Choroid plexus epithelial cell (primary cell): ENCODE measurements at places on chromosomes 4 and X.

DNA sequence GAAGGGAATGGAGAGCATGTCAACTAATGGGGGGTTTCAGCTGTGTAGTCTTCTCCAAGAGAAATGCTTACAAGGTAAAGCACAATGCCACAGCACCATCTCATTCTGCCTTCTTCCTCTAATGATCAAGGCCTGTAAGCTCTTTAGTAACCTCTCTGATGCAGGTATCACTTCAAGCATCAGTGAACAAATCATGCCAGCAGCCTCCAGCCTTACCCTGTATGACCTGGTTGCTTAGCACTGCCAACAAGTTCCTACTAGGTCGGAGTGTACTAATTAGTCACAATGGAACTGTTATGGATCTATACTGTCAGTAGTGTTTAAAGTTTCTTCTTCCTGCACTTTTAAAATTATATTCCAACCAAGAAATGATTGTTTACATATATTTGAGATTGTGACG, 197.7 kb downstream of the GRID2 start:
- no peak for DNase-seq

- DNase-seq, result no peak
Observed at GRCh38 chr4:71201057-71201456, 137.8 kb upstream of the SLC4A4 start.

- peak; percentile 8 for DNase-seq
Observed at GRCh38 chr4:8079031-8079885, 79.4 kb downstream of the ABLIM2 start.

DNA sequence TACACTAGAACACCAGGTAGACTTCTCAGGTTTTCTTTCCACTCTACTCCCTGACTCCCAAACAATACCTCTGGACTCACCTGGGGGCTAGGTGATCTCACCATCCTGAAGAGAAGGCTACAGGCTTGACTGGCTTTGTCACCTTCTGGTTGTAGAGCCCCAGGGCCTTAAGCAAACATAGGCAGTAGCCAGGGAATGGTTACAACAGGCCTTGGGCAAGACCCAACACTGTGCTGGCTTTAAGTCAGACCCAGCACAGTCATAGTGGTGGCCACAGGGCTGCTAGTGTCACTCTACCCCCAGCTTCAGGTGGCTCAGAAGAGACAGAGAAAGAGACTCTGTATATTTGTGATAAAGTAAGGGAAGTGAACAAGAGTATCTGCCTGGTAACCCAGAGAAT, 118.1 kb upstream of the EMCN start:
- no peak for DNase-seq

- DNase-seq, result no peak
Observed at GRCh38 chr4:25803720-25804225, 59.0 kb downstream of the SEL1L3 start.

GRCh38 chrX:84363051-84363450, 139.2 kb downstream of the HDX start:
- no peak for DNase-seq

GRCh38 chrX:134371133-134371532, 88.8 kb upstream of the HPRT1 start:
- no peak for DNase-seq

- DNase-seq, result no peak
Observed at GRCh38 chrX:72028701-72029470, 102.8 kb downstream of the RTL5 start.

- no peak for DNase-seq
Observed at GRCh38 chr4:35836596-35836995, 407.7 kb downstream of the ARAP2 start.

DNA sequence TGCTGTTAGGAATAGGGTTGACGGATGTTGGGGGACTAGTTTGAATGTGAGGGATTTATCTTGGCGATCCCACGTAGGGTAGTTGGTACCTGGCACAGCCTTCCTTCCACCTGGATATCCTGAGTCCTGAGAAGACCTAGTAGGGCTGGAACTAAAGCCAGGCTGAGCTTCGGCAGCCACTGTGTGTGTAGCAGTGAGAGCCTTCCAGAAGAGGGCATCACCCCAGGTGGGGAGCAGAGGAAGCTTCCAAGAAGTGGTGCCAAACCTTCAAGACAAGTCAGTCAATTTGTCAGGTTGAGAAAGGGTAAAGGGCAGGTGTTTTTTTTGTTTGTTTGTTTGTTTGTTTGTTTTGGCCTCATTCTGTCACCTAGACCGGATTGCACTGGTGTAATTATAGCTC, 1.2 kb upstream of the FGFBP2 start:
- DNase-seq, result no peak

GRCh38 chrX:72621625-72622485, 49.2 kb upstream of the HDAC8 start:
- peak; percentile 40 for DNase-seq

GRCh38 chr4:85302756-85303155, 172.2 kb upstream of the ARHGAP24 start:
- DNase-seq, result no peak

DNA sequence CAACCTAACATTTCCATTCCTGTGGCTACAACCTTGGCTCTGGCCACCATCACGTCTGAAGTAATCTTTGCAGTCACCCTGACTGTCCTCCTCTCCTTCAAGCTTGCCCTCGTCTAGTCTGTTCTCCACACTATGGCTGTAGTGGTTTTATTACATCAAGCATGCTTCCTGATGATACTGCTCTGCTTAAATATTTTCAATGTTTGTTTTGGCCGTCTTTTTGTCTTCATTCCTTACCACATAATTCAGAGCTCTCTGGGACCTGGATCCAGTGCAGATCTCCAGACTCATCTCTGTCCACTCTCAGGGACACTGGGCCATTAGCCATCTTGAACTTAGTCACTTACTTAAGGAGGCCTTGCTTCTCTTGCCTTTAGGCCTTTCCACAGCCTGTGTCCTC, 27.7 kb upstream of the FREM3 start:
- peak; percentile 67 for DNase-seq

DNA sequence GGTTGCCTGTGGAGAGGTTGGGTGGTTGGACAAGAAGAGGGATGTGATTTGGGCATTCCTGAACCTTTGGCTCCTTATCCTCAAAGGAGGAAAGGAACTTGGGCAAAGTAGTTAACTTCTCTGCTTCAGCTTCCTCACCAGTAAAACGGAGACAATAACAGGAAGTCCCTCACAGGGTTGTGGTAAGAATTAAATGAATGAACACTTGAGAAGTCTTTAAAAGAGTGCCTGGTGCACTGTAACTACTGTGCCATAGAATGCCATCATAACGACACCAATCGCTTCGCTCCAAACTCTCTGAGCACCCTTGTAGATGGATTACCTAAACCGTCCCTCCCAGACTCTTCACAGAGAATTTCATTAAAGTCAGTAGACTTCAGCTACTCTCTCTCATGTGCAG, 10.5 kb downstream of the ZCCHC18 start:
- DNase-seq, result no peak

- DNase-seq, result peak; percentile 89
Observed at GRCh38 chrX:155027509-155028066, 944 bp downstream of the FUNDC2 start.

- peak; percentile 1 for DNase-seq
Observed at GRCh38 chrX:41963348-41963747, 40.0 kb upstream of the CASK start.

DNA sequence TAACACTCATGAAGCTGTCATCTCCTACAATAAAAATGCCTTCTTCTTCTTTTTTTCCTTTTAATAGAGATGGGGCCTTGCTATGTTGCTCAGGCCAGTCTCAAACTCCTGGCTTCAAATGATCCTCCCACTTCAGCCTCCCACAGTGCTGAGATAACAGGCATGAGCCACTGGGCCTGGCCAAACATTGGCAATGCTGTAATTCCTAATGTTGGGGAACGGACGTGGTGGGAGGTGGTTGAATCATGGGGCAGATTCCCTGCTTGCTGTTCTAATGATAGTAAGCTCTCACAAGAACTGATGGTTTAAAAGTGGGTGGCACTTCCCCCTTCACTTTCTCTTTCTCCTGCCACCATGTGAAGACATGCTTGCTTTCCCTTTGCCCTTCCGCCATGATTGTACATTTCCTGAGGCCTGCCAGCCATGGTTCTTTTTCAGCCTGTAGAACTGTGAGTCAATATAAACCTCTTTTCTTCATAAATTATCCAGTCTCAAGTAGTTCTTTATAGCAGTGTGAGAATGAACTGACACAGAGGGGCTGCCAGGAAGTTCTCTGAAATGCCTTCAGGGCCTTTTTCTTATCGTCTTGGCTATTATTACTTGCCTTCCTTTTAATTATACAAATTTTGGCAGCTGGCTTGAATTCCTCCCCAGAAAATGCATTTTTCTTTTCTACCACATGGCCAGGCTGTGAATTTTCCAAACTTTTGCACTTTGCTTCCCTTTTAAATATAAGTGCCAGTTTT, 93.0 kb downstream of the CENPC start:
- DNase-seq, result no peak

DNA sequence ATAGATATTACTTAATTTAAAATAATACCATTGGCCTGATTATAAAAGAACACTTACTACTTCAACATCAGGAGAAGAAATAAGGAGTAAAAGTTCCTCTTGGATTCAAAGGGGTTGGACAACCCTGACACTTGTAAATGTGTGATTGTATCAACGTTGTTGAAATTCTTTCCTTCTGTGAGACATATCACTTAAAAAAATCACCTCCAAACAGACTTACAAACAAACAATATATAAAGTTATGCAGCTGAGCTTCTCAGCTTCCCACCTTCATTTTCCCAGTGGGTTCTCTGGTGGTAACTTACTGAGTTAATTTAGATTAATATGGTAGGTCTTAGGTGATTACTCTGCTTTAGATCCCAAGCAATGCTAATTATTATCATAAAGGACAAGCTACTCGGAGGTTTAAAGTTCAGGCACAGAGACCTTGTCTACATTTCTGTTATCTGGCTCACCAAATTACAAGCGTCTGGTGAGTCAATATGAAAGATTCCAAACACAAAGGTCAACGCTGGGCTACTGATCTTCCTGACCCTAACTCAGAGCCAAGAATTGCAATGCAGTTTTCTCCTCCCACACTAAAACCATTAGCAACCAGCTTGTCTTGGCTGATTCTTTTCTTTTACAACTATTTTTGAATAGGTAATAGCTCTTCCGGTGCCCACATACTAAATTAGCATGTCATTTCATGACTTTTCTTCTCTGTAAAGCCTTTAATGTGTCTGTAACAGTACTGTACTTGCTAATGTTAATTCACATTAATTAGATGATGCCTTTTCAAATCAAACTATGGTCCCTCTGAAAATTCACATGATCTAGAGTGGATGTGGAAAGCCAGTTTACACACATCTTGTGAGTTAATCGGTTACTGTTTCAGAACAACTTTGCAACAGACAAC, 157.6 kb downstream of the RASL11B start:
- peak; percentile 83 for DNase-seq

DNA sequence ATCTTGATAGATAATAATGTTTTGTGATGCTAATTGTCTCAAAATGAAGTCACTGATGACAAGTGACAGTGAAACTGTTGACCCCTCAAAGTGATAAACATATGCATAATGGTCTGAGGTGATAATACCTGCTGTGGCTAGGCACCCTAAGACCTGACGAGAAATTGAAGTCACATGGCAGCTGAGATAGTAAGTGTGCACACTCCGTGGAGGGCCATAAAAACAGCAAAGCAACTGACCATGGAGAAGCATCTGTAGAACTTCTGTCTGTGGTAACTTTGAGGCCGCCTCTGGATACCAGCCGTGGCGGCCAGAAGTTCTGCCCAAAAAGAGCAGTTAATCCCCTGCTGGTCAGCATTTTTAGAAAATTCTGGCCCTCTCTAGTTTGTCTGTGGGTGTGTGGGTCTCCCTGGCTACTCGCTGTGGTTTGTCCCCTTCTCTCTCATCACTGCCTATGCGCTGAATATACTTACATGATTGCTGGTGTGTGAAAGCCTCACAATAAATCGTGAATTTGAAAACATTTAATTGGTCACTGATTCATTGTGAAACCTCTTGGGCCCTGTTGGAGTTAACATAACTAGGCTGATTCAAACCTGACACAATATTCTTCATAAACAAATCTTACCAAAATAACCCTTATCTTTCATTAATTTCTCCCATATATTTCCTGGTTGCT, 50.6 kb downstream of the CCDC149 start:
- no peak for DNase-seq

DNA sequence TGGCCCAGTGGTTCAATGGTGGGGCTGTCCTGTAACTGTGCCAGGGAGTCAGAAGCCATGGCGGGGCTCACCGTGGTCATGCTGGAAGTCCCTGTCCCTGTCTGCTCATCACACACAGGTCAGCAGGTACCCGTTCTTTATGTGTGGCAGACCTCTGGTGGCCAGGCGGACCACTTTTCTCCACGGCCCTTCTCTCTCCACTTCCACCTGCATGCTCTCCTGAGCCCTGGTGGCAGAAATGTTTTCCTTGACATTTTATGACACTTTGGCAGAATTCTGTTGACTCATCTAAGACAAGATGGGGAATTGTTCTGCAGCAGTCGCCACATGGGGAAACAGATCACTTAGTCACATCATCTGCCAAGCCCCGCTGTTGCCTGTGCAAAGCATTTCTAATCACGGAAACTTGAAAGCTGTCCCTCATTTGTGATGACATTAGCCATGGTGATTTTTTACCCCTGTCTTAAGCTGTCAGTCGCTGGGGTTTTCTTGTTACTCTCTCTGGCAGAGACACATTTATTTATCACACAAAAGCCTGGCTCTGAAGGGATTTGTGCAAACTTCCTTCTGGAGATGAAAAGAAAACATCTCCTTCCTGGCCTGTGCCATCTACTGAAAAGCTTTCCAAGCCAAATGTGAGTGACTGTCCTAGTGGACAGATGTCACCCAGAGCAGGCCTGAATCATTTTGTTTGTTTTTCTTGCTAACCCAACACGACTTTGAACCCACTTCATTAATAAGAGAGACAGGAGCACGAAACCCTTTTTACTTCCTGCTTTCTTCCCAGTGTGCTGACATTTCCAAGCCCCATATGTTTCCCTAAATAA, 38.8 kb upstream of the STIM2 start:
- no peak for DNase-seq

GRCh38 chr4:1502976-1503375, 96.7 kb upstream of the NKX1-1 start:
- DNase-seq, result no peak

DNA sequence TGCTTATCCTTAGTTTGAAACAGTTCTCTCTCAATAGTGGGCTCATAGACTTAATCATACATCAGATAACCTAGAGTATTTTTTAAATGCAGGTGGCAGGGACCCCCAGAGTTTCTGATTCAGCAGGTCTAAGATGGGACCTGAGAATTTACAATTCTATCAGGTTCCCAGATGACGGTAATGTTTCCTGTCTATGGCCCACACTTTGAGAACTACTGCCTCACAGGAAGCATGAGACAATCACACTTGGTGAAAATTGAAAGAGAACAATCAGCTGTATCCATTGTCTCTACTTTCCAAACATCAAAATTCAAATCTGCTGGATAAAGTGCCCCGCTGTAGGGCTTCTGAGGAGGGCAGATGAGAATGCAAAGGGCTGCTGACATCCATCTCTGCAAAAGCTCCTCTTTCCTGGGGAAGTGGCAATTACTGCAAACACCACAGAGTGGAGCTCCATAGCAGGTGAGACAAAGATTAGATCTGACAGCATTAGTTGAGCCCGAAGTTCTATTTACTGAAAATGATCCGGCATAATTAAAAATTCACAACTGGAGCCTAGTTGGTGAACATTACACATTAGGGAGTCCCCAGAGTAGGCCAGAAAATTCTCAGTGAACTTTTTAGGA, 187.8 kb upstream of the MBNL3 start:
- peak; percentile 2 for DNase-seq

- DNase-seq, result peak; percentile 28
Observed at GRCh38 chr4:93355411-93355810, 473.1 kb upstream of the ATOH1 start.

GRCh38 chr4:140653718-140654494, 85.1 kb upstream of the UCP1 start:
- peak; percentile 86 for DNase-seq

GRCh38 chr4:174657472-174657871, 135.2 kb upstream of the HPGD start:
- DNase-seq, result no peak

GRCh38 chr4:46648088-46648744, 258.3 kb upstream of the GABRA2 start:
- DNase-seq, result peak; percentile 82
